ENCODE measurements at places on chromosomes 12 and 14.
A peak's percentile ranks its signal among the peaks of the same experiment; 100 is the strongest.

GRCh38 chr12:90631591-90632212, 323.3 kb downstream of the CCER1 start:
- DNase-seq, result peak; percentile 3

DNA sequence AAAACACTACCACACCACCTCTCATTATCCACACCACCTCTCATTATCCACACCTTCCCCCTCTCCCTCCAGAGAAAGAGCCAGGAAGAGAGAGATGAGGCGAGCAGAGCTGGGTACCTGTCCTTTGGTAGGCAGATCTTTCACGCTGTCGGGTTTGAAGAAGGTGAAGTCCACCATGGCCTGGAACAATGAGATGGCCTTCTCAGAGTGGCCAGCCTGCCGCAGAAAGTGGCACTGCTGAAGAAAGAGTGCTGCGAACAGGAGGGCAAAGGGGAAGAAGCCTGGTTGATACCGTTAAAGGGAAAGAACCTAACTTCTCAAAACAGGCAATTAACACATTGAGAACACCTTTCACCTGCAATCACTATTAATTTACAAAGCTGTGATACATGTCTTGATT, 30.6 kb downstream of the NRDE2 start:
- no peak for DNase-seq

GRCh38 chr14:55624913-55625312, 44.9 kb downstream of the KTN1 start:
- peak; percentile 33 for DNase-seq

GRCh38 chr12:68585966-68586365, 24.7 kb upstream of the RAP1B start:
- no peak for DNase-seq

DNA sequence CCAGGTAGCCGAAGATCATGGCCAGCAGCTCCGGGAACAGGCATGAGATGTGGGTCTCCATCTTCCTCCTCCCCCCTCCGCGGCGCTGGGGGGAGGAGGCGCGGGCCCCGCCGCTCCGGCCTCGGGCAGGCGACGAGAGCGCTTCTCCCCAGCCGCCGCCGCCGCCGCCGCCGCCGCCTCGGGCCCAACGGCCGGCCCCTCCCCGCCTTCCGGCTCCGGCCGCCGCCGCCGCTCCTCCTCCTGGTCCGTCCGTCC, 448 bp downstream of the FBXL14 start:
- no peak for DNase-seq

- peak; percentile 99 for DNase-seq
Observed at GRCh38 chr14:89912667-89913211, 41.8 kb downstream of the EFCAB11 start.
